ENCODE measurements at places on chromosomes 7 and 10.

- DNase-seq, result no peak
Measured at GRCh38 chr7:13908667-13909397, 80.6 kb downstream of the ETV1 start.

DNA sequence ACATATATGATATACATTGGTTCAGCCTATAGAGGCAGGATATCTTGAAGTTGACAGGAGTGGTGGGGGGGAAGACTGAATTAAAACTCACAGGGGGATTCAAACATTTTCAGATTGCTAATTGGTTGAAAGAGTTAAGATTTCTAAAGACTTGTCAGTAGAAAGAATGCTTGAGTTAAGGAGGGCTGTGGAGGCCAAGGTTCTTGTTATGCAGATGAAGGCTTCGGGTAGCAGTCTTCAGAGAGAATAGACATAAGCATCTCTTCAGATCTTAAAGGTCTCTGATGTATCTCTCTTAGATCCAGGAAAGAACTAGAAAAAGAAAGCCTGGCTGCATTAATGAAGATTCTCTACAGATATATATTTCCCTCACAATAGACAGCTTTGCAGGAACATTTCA is 209.8 kb upstream of the SEMA3D start:
- DNase-seq, result no peak

DNA sequence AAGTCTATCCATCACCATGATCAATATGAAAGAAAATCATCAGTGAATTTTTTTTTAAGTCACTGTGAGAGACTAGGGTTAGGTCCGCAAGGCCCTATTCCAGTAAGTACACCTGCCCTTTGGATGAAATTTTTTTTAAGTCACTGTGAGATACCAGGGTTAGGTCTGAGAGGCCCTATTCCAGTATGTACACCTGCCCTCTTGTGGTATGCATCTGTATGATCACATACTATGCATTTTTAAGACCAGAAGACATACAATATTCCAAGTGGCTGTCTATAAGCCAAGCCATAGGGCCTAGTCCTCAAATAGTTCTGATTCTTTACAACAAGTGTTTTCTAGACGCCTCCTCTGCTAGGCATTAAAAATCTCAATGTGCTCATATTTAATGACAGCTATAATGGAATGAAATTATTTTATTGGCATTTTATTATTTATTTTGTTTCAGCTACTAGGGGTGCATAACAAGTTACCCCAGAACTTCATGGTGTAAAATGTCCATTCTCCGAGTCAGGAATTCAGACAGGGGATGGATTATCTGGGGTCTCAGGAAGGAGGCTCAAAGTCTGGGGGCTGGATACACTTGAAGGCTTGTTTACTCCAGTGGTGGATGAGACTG is 53.1 kb downstream of the TEX36 start:
- DNase-seq, result no peak

- DNase-seq, result no peak
Measured at GRCh38 chr10:62617652-62618051, 186.9 kb upstream of the ADO start.

DNA sequence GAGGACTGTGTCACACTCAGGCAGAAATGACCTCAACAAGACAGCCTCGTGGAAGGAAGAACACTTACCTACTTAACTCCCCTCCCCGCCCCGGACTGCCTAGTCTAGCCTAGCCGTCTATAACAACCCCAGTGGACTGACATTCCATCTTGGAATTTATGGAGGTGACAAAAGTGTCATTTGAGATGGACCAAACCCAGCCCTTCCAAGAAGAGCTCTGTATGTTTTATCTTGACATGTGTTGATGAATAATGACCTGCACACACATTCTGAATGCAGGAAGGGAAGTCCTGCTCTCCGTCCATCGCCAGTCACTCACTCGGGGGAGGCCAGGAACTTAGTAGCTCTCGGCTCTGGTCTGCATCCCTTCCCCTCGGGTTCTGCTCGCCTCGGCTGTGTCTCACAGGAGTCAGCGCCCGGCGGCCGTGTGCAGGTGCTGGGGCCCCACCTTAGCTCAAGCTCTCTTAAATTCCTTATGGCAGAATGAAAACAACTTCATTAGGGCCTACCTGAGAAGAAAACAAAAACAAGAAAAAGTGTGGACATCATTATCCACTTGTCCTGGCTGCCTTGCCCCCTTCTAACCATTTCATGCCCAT is 140.9 kb upstream of the NPS start:
- no peak for DNase-seq

DNA sequence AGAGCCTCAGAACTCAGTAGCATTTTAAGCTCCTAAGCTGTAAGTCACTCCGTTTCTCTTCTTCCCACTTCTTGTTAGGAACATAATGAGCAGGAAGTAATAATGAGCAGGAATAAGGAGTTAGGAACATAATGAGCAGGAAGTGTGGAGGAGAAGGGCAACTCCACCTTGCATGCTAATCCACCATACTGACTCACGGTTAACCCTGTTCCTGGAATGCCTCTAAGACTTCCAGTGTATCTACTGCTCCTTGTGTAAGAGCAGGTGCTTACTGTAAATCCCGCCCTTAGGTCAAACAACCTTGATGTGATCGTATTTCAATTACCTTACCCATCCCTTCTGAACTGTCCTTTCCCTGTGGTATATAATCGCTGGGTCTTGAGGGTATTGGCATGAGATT is 528.7 kb downstream of the CALN1 start:
- no peak for DNase-seq

DNA sequence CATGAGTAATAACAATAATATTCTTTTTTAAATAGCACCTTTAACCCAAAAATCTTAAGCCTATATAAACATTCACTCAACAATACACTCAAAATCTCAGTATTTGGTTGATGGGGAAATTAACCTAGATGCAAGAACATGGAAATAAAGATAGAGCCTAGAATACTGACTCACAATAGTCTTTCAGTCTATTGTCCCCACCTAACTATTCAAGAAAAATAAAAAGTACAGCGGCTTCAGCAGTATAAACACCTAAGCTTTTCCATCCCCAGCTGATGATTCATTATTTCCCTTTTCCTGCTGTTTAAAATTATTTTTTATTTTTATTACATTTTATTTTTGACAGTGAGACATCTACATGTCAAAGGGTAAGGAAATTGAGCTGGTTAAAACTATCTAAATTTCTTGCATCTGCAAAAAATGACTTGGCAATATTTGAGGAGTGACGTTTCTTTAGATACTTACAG is 201.4 kb downstream of the FZD1 start:
- no peak for DNase-seq

DNA sequence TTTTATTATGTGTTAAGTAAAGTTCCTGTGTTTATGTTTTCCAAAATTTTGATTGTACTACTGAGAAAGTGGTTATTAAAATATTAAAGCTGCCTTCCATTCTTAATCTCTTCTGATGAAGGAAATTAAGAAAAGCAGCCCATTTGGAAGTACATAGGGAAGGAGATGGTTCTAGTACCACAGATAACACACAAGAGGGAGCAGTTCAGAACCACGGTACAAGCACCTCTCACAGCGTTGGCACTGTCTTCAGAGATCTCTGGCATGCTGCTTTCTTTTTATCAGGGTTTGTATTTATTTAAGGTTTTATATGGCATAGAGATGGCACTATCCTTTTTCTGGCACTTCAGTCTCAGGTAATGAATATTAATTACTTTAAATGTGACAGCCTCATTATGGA is 111.6 kb downstream of the PHTF2 start:
- no peak for DNase-seq

GRCh38 chr7:41702635-41703371 is at the start of gene INHBA:
Gene INHBA (minus strand): TSS chr7:41703090. CDS start chr7:41700374, 2,716 bp downstream.
- no peak for DNase-seq

GRCh38 chr10:119740096-119740495 is 14.2 kb downstream of the INPP5F start:
- DNase-seq, result no peak

DNA sequence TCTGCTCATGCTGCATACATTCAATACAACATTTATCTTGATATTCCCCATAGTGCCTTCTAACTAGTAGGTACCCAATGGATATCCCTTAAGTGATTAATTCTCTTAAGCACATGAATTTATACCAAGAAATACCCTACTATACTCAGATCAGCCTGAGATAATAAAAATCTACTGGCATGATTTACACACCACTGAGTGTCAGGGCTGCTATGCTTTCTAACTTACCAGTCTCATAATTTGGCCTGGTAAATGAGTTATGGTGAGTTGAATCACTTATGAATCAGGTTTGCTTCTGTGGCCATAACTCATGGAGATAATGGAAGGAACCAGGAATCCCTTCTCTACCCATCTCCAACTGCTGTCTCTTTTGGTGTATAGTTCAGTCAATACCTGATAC is 122.8 kb downstream of the THSD7A start:
- no peak for DNase-seq

DNA sequence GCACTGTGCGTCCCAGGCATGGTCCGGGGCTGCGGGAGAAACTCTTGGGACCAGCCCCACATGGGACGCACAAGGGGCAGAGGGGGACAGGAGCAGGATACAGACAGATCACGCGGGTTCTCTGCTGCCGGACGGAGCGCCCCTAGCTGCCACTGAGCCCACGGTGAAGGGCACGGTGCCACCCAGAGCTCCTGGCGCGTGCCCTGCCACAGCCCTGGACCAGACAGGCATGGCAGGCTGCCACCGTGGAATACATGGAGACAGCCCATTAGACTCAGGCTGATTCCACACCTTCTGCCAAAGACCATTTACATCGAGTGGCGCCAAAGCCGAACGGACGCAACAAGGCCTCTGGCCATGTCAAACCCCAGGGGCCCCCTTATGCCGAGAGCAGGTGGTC is 90.4 kb downstream of the MAD1L1 start:
- DNase-seq, result no peak

DNA sequence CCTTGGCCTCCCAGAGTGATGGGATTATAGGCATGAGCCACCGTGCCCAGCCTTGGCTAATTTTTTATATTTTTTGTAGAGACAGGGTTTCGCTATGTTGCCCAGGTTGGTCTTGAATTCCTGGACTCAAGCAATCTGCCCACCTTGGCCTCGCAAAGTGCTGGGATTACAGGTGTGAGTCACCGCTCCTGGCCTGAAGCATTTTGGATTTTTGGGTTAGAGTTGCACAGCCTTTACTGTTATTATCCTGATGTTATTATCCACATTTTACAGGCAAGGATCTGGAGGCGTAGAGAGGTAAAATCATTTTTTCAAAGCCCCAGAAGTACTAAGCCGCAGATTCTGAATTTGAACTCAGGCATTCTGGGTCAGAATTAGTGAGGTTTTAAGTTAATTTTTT is 75.4 kb downstream of the TCF7L2 start:
- DNase-seq, result no peak

GRCh38 chr7:158124671-158125079 is 462.9 kb downstream of the PTPRN2 start:
- DNase-seq, result no peak

DNA sequence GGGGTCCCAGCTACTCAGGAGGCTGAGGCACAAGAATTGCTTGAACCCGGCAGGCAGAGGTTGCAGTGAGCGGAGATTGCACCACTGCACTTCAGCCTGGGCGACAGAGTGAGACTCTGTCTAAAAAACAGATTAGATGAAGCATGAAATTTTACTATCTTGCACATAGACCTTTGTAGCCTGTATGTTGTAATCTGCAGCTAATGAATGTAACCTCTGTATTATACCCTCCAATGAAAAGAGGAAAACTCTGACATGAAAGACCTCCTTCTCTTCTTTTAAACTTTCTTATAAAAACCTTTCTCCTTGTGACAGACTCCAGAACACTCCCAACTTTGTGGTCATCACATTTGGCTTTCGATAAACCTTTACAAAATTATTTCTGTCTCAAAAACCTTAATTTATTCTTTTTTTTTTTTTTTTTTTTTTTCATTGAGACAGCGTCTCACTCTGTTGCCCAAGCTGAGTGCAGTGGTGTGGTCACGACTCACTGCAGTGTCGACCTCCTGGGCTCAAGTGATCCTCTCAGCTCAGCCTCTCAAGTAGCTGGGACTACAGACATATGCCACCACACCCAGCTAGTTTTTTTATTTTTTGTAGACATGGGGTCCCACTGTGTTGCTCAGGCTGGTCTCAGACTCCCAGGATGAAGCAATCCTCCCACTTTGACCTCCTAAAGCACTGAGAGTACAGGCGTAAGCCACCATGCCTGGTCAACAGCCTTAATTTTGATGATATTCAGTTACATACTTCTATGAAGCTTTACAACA is 97.4 kb downstream of the SVOPL start:
- DNase-seq, result no peak

DNA sequence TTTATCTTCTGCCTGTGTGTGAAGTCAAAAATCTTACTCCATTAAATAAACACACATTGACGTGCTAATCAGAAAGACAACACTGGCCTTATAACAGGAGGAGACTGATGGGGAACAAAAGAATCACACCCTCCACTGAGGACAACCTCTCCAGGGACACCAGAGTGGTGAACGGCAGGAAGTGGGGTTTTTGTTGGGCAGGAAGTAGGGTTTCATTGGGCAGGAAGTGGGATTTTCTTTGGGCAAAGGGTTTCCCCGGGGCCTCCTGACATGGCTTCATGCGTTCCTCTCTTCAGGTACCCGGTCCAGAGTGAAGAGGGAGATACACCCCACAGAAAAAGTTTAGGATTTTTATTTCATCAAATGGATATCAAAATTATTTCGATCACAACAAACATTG is 30.6 kb downstream of the ADARB2 start:
- no peak for DNase-seq

- DNase-seq, result no peak
Measured at GRCh38 chr7:132495936-132496335, 80.3 kb downstream of the PLXNA4 start.

- DNase-seq, result no peak
Measured at GRCh38 chr7:5630670-5631069, 150.8 kb downstream of the RNF216 start.

DNA sequence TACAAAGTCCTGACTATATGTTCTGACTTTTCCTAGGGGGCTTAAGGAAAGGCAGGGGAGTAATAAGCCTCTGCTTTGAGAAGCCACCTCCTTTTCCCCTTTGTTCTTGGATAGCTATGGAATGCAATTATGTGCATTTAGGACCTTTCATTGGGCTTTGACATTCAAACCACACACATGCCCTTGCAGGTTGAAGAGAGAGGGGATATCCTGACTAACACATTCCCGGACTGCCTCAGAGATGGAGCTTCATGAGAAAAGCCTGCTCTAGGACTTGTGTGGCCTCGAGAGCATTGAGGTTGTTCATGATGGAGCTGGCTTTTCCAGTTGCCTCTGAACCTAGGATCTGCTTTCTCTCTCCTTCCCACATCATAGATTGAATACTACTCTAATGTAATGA is 694.5 kb downstream of the LRMDA start:
- DNase-seq, result no peak

GRCh38 chr10:7967035-7967434 is 87.5 kb upstream of the GATA3 start:
- no peak for DNase-seq
